Right ventricle myocardium superior (tissue), 1 donor: ENCODE measurements at places on chromosomes 12 and 14.

- no peak for DNase-seq
Measured at GRCh38 chr14:71739273-71739990, 192.8 kb upstream of the RGS6 start.

DNA sequence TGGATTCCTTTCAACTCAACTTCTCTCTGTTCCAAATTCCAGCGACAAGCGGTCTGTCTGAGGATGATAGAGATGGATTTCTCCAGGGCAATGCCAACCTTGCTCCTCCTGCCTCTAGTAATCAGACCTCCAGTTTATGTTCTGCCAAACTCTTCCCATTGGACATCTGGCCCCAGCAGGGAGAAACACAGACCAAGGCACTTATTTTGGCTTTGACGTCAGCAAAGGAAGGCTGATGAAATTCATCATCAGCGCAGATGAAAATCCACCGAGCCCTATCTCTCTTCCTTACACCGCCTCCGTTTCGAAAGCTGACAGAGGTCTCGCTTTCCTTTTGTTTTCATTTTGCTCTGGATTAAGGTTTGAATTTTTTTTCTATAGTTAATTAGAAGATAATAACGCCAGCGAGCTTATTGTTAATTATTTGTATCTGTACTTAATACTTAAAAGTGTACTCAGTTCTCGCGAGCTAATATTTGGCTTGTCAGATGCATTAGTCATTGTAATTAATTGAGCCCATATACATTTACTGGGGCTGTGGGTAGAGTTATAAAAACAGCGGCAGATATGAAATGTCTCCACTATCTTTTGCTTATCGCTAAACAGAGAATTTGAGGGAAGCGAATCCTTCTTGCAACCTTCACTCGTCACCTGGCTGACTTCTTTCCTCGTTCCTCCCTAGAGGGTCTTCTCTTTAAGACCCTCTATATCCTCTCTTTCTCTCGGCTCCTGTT, 35.9 kb upstream of the MED13L start:
- DNase-seq: no peak

- no peak for DNase-seq
Measured at GRCh38 chr14:94747739-94748138, 22.2 kb downstream of the GSC start.

GRCh38 chr12:52539083-52539820, 13.7 kb downstream of the KRT71 start:
- no peak for DNase-seq

GRCh38 chr12:13375583-13376345, 179.2 kb downstream of the EMP1 start:
- no peak for DNase-seq

- DNase-seq: no peak
Measured at GRCh38 chr12:118827606-118828005, 153.7 kb upstream of the SRRM4 start.
